HAP-1 (cell line): ENCODE measurements at places on chromosomes 12 and 14.

- DNase-seq = no peak
Measured at GRCh38 chr14:53355581-53356112, 202.5 kb upstream of the DDHD1 start.

- DNase-seq = peak; percentile 29
Measured at GRCh38 chr14:63672417-63673180, 30.9 kb upstream of the WDR89 start.

GRCh38 chr14:61502459-61503093, 181.2 kb downstream of the PRKCH start:
- no peak for DNase-seq

GRCh38 chr14:20179880-20180279, 10.8 kb upstream of the OR11G2 start:
- no peak for DNase-seq

DNA sequence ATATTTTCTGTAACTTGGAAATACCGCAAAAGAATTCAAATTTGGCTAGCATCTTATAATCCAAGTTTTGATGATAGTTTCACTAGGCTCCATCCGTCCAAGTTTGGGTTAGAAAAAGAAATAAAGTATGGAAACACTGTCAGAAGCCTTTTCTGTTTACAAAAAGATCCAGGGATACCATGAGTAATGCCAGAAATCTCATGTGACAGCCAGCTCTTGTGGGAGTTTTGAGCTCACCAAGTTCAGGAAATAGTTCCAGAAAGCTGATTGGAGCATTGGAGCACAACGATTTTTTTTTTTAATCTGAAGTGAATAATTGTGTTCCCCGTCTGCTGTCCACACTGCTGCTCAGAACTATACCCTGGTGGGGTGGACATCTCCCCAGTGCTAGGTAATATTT, 229.7 kb upstream of the NPAS3 start:
- no peak for DNase-seq

DNA sequence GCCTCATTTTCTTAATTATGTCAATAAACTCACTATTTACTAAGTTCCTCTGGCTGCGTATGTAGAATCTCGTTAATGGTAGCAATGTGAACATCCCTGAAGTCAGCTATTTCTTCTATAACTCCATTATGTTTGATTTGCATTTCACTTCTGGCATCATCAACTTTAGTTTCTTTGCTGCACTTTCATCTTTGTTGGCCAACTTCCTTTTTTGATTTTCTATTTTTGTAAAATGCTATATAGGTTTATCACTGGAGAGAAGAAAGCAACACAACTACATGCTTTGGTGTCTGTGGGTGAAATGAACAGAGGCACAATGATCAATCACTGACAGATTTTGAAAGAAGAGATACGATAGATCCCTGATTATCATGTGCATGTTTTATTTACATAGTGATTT, 58.5 kb upstream of the ATF7IP start:
- DNase-seq = no peak

GRCh38 chr12:110790301-110790700, 47.6 kb upstream of the PPP1CC start:
- peak; percentile 63 for DNase-seq

- peak; percentile 51 for DNase-seq
Measured at GRCh38 chr12:123389560-123390351, 5.8 kb downstream of the KMT5A start.

- no peak for DNase-seq
Measured at GRCh38 chr12:103672401-103673119, 85.5 kb downstream of the STAB2 start.

- DNase-seq = no peak
Measured at GRCh38 chr12:94244165-94245133, 96.1 kb downstream of the PLXNC1 start.

DNA sequence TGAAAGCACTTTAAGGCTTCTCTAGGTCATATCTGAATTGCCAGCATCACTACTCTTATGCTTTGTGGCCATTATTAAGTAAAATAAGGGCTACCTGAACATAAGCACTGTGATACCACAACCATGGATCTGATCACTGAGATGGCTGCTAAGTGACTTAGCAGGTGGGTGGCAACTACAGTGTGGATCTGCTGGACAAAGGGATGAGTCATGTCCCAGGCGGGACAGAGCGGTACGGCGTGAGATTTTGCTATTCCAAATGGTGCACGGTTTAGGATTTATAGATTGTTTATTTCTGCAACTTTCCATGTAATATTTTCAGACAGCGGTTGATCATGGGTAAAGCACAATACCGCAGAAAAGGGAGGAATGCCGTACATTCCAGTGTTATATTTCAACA, 39.4 kb downstream of the MLXIP start:
- no peak for DNase-seq

GRCh38 chr12:7681535-7681934, 14.0 kb downstream of the GDF3 start:
- DNase-seq = no peak

DNA sequence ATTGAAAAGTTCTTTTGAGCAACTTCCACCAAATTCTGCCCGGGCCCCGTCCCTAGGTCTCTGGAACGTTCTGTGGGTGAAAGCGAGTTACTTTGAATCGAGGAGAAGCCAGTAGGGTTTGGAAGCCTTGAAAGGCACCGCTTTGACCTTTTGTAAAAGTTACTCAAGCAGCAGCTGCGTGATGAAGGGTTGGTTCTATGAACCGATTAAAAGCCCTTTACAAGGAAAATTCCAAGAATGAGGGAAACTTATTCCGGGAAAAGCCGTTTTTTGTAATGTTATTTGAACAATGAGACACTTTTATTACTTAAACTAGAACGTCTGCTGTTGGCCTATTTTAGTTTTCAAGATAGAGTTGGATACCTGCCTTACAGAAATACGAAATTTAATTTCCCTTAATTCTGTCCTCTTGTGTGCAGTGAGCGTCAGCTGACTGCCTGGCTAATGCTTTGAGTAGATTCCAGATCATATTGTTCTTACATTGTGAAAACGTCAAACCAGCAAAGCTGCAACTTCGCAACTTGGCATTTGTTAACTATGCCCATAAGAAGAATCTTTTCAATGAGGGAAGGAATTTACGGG, 906 bp downstream of the LARP4 start:
- DNase-seq = no peak

DNA sequence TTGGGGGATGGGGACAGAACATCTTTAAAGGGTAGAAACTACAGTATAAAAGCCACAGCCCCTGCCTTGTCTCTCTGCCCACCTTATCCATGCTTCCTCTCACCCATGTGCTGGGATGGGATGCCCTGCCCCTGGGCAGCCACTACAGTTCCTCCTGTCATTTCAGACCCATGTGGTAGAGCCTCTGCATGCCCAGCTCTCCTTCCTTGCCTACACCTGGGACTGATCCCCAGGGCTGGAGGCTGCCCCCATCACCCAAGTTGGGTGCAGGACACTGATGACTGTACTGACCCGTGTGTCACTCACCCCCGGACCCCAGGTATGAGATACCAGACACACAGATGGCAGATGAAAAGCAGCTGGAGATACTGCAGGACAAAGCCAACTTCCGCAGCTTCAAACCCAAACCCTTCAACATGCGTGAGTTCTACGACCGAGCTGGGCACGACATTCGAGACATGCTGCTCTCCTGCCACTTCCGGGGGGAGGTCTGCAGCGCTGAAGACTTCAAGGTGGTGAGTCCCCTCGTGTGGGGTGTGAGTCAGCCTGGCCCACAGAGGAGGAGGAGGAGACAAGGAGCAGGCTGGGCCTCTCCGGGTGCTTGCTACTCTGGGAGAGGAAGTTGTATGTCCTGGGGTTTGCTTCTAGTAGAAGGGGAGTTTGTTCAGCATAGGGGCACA, 2.2 kb downstream of the ASIC1 start:
- no peak for DNase-seq

- no peak for DNase-seq
Measured at GRCh38 chr12:102959391-102959790, 1.9 kb downstream of the ASCL1 start.

DNA sequence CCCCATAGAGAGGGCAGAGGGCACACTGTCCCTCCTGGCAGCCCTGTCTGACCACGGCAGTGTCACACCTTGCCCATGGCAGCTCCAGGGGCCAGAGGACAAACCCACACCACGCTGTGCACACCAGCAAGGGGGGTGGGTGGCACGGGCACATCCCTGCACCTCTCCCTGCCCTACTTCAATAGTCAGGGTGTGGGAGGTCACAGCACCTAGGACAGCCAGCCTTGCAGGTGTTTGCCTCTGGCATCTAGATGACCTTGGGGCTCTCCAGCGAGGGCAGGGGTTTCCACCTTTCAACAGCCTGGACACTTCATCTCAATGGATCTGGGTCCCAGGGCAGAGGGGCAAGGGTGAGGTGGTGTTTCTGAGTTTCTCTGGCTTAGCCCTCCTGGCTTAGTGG, 69.2 kb downstream of the LGMN start:
- no peak for DNase-seq

DNA sequence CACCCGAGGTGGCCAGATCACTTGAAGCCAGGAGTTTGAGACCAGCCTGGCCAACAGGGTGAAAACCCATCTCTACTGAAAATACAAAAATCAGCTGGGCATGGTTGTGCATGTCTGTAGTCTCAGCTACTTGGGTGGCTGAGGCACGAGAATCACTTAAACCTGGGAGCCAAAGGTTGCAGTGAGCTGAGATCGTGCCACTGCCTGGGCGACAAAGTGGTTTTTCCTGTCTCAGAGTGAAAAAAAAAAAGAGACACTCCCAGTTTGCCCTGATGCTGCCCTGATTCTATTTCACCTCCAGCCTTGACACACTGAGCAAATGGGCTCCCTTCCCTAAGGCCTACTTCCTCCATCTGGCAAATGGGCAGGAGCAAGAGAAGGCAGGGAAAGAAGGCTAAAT, 28.5 kb upstream of the PLEK2 start:
- DNase-seq = no peak

GRCh38 chr12:28611449-28611848, 421.2 kb downstream of the CCDC91 start:
- DNase-seq = peak; percentile 34
